Activated CD8-positive, alpha-beta memory T cell treated with anti-CD3 and anti-CD28 coated beads for 1 hour (primary cell): ENCODE measurements at places on chromosomes 11 and 22.

- DNase-seq: no peak
These were observed 32.3 kb downstream of the MTMR2 start for GRCh38 chr11:95891423-95892170.

DNA sequence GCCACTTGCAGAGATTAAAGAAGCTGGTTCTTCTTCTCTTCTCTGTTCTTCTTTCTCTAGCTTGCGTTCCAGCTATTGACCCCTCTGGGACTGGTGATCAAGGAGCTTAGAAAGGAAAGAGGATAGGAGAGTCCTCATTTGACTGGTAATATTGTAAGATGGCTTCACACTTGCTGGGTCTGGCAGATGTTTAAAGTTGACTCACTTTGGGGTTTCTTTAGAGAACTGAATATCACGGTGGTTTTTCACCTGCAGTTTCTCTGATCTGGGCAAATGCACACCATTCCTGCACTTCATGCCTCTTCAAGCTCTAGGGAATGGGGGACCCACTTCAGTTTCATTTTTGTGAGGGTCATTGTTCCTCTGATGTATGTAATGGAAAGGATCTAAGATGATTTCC lies 41.8 kb upstream of the DEUP1 start:
- DNase-seq: no peak

DNA sequence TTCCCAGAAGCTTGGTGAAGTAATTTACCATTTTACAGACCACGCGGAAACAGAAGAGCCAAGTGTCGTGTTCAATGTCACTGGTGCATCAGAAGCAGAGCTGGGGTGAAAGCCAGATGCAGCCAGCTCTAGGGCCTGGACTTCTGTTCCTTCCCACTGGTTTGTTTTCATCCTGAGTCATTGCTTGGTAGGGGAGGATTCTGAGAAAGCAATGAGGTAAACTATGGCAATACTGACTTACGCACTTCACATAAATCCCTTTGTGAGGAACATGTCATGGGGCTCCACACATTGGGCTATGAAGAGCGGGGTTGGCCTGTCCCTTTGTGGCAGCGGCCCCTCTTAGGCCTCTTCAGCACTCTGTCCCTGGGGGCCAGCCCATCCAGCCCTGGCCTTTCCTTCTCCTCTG lies 52.4 kb upstream of the RBFOX2 start:
- DNase-seq: no peak

GRCh38 chr11:64173616-64174355 lies 7.9 kb upstream of the MACROD1 start:
- no peak for DNase-seq

- DNase-seq: no peak
These were observed 36.0 kb downstream of the TTLL1 start for GRCh38 chr22:43053176-43053575.

DNA sequence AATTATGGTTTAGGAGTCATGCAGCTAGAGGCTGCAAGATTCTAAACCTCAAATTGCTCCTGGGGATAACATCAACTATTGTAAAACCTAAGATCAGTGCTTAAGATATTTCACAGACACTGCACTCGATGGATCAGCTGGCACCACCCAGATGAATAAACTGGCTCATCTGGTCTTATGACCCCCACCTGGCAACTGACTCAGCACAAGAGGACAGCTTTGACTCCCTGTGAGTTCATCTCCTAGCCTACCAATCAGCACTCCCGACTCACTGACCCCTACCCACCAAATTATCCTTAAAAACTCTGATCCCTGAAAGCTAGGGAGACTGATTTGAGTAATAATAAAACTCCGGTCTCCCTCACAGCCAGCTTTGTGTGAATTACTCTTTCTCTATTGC lies 782 bp upstream of the TTC12 start:
- DNase-seq: no peak

DNA sequence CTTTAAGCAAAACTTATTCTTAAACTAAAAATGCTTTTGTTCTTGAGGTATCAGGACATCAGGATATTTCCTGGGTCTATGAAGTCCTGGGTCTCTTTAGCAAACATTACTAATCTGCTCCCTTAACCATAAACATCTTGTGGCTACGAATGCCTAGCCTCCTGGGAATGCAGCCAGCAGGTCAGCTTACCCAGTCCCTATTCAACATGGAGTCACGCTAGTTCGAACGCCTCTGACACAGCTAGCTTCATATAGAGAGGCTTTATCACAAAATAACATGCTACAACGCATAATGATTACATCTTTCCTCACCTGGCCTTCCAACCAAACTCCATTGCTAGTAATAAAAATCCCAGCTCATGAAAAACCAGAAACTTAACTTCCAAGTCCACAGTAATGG lies 17.5 kb upstream of the FIBIN start:
- DNase-seq: no peak

- DNase-seq: no peak
These were observed 130.4 kb upstream of the PARVA start for GRCh38 chr11:12246989-12247388.

GRCh38 chr11:11463405-11463804 lies 110.4 kb upstream of the CSNK2A3 start:
- no peak for DNase-seq

GRCh38 chr22:33927752-33928151 lies 7.5 kb upstream of the LARGE1 start:
- DNase-seq: no peak

DNA sequence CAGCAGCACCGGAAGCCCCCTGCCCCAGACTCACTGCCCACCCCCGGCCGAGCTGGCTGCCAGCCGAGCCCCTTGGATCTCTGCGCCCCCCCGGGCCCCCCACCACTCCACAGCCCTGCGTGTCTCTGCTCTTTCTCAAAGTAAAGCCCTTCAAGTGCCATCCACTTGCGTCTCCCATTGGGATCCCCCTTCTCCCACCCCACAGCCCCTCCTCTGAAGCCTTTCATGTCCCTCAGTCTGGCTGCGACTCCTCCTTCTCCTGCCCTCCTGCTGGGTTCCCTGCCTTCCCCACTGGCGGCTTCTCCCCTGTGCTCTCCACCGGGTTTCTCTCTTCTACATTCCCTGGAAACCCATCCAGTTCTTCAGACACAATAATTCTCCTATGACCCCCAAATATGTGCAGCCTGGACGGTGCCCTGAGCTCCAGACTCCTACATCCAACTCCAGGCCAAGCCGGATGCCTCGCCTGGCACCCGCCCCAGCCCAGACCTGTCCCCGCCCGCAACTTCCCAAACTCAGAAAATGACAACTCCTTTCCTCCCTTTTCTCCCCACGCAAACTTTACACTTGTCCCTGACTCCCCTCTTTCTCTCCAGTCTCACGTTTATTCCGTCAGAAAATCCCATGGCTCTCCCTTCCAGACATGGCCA lies 108.9 kb downstream of the WNT7B start:
- no peak for DNase-seq

- no peak for DNase-seq
These were observed 5.5 kb upstream of the SYT9 start for GRCh38 chr11:7246179-7246578.

GRCh38 chr22:22691716-22692701 lies 47.6 kb downstream of the GGTLC2 start:
- no peak for DNase-seq

DNA sequence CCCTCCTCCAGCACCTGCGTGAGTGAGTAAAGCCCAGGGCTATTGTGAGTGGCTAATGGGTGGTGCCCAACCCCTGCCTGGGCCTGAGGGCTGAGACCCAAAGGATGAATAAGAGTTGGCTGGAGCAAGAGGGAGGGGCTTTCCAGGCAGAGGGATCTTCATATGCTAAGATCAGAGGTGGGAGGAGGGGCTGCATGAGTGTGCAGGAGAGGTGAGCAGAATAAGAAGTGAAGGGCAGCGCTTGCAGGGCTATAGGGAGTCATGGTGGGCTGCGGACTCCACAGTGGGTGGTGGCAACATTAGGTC lies 3.9 kb downstream of the EMID1 start:
- no peak for DNase-seq

DNA sequence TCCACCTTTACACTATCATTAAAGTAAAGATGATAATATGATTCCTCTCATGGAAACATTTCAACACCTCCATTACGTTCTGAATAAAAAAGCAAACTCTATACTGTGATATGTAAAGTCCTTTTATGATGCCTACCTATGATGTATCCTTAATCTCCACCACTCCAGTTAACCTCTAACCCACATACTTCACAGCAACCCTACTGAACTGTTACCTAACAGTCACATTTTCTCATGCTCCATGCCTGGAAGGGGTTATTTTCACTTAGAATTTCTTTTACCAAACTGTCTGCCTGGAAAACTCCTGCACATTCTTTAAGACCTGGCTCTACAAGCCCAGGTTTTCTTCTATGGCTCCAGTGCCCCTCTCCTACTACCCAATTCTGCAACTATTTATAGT lies 129.1 kb downstream of the FCHSD2 start:
- no peak for DNase-seq

DNA sequence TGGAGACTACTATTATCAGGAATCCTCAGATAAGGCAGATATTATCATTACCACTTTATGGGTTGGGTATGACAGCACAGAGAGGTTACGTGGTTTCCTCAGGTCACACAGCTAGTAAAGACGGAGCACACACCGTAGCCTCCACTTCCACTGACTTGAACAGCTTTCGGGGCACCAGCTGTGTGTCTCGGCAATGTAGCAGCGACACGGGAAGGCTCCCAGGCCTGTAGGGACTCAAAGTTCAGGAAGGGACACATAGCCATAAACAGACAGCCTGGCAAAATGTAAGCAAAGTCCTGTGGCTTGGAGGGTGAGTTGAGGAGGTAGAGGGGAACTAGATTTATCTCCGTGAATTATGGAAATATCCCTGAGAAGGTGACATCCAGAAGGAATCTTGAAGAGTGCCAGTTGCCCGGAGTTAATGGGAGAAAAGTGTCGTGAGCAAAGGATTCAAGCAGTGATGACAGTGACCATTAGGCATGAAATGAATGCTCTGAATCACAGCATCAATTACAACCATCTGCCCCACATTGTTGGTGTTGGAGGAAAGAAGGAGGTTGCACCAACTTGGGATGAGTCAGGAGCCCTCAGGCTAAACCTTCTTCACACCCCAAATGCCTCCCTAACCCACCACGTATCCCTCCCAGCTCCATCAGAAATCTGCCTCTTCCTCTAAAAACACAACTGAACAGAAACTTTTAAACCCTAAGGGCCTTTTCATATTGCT lies 106.7 kb upstream of the ASPHD2 start:
- DNase-seq: no peak

DNA sequence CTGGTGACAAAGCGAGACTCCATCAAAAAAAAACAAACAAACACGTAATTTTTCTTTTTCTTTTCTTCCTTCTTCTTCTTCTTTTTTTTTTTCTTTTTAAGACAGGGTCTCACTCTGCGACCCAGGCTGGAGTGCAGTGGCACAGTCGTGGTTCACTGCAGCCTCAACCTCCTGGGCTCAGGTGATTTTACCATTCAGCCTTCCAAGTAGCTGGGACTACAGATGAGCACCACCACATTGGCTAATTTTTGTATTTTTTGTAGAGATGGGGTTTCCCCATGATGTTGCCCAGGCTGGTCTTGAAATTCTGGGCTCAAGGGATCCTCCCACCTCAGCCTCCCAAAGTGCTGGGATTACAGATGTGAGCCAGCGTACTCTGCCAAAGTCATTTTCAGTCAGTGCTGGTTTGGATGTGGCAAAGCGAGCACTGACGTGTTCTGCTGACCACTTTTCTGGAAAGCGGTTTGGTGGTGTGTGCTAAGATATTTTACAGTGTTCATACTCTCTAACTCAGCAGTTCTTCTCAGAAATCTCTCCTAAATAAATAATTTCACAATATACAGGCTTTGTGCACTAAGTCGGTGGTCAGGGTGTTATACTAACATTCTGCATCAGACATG lies 10.7 kb downstream of the FAM118A start:
- no peak for DNase-seq

DNA sequence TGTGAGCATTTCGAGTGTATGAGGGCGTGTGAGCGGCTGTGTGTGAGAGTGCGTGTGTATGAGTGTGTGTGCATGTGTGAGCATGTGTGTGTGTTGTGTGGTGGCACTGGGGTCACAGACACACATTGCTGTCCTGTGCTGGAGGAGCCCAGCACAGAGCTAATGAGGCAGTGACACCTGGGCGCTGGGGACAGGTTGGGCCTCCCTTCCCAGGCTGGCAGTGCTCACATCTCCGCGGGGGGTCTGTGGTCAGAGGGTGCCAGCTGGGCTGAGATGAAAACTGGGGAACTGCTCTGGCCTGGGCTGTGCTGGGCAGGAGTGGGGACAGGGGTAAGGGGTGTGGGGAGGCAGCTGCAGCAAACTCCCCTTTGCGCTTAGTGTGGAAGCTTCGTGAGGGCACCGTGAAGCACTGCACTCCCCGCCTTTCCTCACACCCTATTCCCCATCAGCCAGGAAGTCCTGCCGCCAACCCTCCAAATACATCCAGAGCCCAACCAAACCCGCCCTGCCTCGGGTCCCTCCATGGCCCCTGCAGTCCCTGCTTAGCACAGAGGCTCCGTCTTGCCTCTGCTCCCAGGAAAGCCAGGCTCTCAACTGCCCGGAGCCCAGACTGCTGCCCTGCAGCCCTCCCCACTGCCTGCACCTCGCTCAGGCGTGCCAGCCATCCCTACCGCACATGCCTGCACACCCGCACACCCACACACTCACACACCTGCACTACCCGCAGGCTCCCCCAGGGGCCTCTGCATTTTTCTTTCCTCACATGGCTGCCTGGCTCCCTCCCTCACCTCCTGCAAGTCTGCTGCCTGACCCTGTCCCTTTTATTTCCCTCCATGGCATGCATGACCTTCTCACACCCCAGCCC lies 62.0 kb upstream of the THY1 start:
- DNase-seq: no peak

GRCh38 chr22:35896111-35896705 lies 132.4 kb downstream of the RBFOX2 start:
- DNase-seq: no peak

DNA sequence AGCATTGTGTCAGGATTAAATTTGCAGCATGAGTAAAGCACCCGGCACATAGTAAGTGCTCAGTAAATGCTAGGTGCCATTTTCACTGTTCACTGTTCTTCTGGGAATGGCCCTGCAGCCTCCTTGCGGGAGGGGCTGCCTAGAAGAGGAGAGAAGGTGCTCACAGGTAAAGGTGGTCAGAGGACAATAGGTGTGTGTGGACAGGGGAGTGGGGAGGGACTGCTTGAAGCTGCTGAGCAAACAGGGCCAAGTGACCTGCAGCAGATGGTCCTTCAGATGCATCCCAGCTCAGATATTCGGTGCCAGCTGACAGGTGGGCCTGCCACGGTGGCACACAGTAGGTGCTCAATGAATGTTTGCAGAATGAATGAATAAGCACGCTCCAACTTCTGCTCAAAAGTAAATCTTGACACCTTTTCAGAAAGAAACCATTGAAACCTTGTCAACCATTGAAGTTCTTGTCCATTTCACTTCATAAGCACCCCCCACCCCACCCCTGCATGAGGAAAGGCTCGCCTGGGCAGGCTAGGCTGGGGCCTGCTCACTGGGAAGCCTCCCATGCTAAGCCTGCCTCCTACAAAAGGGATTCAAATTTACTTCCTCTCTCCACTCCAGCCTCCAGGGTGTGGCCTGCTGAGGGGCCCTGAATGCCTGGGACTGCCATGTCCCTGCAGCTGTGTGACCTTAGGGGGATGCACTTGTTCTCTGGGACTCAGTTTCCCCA lies 1.6 kb downstream of the KIAA0930 start:
- DNase-seq: no peak
